ENCODE measurements at places on chromosomes 2 and 18. TPM values are rescaled to one million over a fixed set of nuclear protein-coding genes. Genes with fewer than 3 reads are reported as not detected.

Gene HOXD4
- total RNA-seq: not detected

DNA sequence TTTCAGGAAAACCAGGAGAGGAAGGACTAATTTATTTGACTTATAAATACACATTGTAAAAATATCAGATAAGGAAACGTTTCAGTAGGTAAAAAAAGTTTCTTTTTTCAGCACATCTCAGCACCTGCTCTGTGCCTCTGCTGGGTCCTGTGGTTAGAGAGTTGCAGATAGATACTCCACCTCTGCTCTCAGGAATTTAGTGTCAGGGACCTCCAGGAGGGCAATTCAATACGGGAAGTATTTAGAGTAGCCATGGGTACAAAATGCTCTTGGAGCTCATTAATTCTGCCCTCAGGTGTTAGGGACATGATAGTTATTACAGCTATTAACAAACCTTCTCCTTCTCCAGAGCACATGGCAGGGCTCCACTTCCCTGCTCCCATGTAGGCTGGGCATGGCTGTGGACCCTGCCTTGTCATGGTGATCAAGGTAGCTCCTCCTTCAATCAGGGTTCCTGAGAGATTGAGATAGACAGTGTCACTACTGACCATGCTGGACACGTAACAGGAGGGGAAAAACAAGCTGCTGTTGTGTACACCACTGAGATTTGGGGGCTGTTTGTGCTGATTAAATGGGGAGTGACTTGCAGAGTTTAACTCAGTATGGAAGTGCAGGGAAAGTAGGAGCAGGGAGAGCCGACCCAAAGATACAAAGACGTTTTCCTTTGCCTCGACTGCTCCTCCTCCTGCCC lies 185.6 kb upstream of the COPS8 start:
- no peak for DNase-seq

DNA sequence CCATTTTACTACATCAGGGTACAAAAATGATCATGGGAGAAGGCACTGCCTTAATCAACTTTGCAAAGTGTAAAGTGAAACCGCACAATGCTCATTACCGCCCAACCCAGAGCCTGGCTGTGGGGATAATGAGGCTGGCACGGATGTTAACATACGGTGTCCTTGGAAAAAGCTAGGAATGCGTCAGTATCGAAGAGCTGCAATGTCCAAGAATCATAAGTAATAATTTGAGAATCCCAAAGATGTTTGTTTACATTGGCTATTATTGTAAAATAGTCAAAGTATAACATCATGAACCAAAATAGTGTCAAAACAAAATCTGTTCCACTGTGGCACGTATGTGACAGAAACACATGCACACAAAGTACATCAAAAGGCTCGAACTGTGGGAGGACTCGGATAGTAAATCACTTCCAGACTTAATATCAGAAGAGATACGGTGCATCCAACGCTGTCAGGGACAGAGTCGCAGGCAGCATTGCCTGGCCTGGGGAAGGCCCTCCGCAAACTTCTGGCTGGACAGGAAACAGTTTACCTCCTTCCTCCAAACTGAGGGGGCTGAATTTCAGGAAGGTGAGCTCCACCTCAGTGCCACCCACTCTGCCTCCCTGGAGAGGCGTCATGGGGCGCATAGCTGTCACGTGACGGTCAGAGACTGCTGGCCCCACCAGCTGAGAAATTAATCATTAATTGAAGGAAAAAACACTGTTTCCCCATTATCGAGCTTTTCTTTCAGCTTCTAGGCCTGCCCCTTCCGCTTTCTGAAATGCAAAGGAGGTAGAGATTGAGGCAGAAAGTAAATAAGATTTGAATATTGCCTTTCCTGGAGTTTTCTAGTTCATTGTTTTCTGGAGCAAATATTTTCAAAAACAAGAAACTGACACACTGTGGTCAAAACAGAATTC lies 1.8 kb upstream of the ID2 start:
- DNase-seq: no peak

Gene NT5C1B
- not detected for total RNA-seq

- no peak for DNase-seq
These were observed 329.6 kb downstream of the OSR1 start for GRCh38 chr2:19028587-19029375.

GRCh38 chr2:155547571-155547970 lies 785.0 kb downstream of the NR4A2 start:
- no peak for DNase-seq

Gene FBXO36
- total RNA-seq: 5.3 TPM

DNA sequence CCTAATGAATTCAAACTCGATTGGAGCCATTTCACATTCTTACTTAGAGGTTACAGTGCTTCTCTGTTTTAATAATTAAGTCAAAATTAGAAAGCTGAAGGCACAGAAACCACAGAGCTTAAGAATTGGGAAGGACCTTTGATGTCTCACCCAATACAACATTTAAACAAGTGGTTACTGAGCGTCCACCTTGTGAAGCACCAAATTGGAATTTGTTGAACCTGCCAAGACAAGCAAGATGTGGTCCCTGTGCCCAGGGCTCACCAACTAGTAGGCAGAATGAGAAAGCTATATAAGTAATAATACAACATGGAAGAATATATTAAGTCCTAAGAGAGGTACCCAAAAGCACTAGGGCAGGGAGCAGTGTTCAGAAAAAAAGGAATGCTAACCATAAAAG lies 64.5 kb upstream of the NPAS2 start:
- no peak for DNase-seq

Gene NPPC
- not detected for total RNA-seq

GRCh38 chr2:109636317-109636716 lies 22.2 kb downstream of the SOWAHC start:
- no peak for DNase-seq

- no peak for DNase-seq
These were observed 37.8 kb downstream of the MYO7B start for GRCh38 chr2:127573298-127573697.

Gene CNPPD1
- total RNA-seq: 10.8 TPM

GRCh38 chr2:4898706-4899105 lies 793.5 kb upstream of the SOX11 start:
- peak; percentile 74 for DNase-seq

DNA sequence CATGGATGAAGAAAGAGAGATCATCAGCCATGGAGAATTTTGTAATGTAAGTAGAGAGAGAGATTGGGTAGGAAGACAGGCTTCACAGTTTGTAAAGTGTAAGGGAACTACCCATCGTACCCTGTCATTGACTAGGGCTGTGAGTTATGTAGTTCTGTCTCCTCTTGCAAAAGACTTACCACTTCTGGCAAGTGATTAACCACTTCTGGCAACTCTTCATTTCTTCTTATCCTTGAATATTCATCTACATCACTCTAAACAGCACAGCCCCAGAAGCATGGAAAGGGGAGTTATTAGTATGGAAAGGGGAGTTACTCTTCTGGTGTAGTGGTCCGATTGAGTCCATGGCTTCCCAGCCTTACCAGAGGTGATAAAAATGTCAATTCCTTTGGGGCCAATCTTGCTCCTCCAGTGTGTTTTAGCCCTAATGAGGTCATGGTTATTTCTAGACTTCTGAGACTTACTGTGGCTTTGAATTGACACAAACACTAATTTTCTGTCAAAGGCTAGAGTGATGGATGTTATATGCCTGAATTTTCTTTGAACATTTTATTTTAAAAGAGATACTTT lies 52.0 kb downstream of the STAT1 start:
- DNase-seq: no peak

GRCh38 chr2:189880429-189880828 lies 96.2 kb downstream of the PMS1 start:
- no peak for DNase-seq

GRCh38 chr2:32277363-32277673 lies 386 bp upstream of the YIPF4 start:
- DNase-seq: no peak

Gene LYPD1
- 37.9 TPM for total RNA-seq

DNA sequence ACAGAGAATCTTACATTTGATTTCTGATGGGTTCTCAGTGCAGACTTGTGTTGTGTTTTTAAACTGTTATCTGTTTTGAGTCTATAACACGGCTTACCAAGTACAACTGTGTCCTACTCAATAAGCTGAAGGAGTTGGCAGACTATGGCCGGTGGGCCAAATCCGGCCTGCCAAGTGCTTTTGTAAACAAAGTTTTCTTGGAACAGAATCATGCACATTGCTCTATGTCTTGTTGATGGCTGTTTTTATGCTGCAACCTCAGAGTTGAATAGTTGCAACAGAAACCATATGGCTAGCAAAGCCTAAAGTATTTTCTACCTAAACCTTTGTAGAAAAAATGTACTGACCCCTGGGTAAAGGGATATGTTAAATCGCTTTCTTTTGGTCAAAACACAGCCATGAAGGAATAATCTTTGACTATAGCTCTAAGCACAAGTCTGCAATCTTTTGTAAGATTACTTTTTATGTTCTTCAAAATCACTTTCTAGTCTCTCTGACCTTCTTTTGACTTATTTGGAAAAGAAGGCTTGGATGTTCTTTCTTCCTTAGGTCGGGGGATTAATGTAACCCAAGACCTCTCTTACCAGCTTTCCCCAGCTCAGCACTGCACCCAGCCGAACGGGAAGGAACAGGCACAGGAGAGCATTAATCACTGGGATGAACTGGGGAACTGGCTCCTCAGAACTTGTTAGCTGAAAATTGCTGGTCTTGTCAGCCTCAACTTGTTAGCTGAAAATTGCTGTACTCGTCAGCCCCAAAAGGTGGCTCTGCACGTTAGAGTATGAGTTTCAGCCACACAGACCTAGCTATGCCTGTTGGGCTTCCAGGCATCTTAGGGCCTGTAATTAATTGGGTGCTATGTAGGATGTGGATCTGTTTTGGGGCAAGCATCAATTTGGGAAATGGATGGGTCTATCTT lies 75.4 kb downstream of the CD8B2 start:
- DNase-seq: no peak

Gene SLC23A3
- total RNA-seq: 0.12 TPM

Gene MPP4
- not detected for total RNA-seq

DNA sequence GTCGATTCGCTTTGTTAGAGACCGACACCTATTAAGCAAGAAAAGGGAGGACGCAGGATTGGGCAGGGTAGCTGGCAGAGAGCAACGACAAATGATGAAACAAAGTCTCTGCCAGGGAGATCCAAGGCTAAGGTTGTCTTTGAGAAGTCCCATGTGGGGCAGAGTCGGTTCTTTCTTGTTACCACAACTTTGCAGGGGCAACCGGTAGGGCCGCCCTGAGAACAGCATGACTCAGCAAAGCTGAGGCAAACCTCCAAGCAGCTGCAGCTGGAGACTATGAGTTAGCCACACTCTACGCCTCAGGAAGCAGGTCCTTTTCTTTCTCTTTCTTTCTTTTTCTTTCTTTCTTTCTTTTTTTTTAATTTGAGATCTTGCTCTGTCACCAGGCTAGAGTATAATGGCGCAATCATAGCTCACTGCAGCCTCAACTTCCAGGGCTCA lies 452.3 kb upstream of the ID2 start:
- peak; percentile 71 for DNase-seq

DNA sequence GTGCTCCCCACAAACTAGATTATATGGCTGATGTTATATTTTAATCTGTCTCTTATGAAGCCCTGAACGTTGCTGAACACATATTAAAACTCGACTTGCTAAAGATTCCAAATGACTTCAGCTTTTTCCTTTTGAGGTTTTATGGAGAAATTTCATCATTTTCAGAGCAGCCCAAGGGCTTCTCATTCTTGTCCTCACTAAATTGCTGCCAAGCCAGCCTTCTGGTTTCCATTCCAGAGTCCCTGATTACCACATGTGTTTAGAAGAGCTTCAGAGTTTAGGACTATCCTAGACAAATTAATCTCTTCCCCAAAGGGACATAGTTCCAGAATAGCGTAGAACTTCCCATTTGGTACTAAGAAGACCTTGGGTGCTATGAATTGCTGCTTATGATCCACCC lies 77.8 kb upstream of the CCDC195 start:
- DNase-seq: no peak

GRCh38 chr2:48228345-48228684 lies 301.6 kb upstream of the STON1 start:
- DNase-seq: no peak

Gene POMC
- total RNA-seq: not detected

Gene SPATA3
- total RNA-seq: not detected

DNA sequence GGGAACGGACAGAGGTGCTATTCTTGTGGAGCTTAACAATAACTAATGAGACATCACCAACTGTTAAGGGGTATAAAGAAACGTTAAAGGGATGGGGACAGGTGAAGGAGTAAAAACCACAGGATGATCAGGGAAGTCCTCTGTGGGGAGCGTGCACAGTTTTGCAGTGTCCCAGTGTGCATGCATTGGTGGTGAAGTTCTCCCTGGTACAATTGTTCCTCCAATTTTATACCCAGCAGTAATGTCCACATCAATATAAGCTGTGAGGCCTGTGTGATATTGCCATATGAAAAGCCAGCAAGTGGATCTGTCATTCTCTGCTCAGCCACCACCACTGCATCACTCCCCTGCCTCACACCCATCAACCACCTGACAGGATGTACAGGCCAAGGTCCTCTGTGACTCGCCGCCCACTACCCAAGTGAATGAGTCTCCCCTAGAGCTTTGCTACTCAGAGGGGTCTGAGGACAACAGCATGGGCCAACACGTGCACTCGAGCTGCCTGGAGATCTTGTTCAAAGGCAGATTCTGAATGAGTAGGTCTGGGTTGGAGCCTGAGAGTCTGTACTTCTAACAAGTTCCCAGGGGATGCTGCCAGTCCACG lies 4.6 kb downstream of the MLPH start:
- no peak for DNase-seq

Gene MC5R
- total RNA-seq: not detected

Gene ACKR3
- total RNA-seq: 1.0 TPM

- DNase-seq: peak; percentile 76
These were observed 297.6 kb downstream of the PARD3B start for GRCh38 chr2:204842661-204843485.

DNA sequence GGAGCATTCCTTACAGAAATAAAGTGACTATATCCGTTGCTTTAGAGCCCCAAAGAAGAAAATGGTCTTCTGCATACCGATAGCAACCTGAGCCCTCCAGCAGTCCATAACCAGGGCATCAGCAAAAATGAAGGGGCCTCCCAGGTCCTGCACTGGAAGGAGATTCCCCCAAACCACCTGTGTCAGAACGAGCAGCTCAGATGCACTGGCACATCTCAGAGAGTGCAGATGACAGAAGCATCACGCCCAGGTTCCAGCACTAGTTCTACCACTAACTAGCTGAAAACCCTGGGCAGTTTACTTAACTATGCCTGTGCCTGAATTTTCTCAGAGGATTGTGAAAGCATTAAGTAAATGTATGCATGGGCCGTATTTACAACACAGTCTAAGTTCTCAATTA lies 466.7 kb upstream of the MYT1L start:
- no peak for DNase-seq

Gene UGT1A5
- total RNA-seq: not detected

GRCh38 chr2:151238527-151239487 lies 22.9 kb downstream of the RBM43 start:
- DNase-seq: peak; percentile 72

- DNase-seq: no peak
These were observed 13.8 kb downstream of the GYPC start for GRCh38 chr2:126669772-126670171.

Gene TACR1
- 0.14 TPM for total RNA-seq

DNA sequence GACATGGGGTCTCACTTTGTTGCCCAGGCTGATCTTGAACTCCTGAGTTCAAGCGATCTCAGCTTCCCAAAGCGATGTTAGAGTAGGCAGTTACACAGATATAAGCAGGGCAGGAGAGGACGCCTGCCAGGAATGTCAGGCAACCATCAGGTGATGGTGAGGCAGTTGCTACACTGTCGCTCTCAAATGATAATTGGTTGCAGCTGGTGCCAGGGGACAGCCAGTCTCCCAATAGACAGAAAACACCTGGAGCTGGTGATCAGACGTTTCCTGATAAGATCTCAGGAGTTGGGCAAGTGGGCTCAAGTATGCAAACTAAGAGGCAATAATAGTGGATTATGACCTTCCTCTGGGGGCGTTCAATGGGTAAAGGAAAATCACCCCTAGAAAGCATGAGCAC lies 163.1 kb upstream of the RGPD4 start:
- no peak for DNase-seq

GRCh38 chr2:124875627-124876244 lies 850.6 kb downstream of the CNTNAP5 start:
- no peak for DNase-seq

Measured in H4 (cell line).